ENCODE measurements at places on chromosomes 1 and 21.

GRCh38 chr1:150441121-150441520, 46.1 kb upstream of the TARS2 start:
- DNase-seq: no peak

DNA sequence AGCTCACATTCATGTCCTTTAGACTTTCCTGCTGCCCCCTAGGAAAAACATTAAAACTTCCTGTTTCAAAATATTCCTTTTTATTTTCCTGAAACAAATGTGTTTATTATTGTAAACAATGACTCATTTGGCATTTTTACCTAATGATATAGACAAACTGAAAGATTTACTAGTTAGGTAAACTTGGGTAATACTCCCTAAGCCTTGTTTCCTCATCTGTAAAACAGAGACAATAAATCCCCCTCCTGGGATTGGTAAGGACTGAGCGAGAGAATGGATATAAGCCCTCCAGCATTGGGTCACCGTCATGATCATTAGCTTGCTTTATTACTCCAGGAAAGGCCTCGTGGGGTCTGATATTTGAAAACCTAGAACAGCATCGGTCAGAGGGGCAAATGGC, 59.8 kb downstream of the LPAR3 start:
- no peak for DNase-seq

- no peak for DNase-seq
Observed at GRCh38 chr1:204645666-204646065, 39.9 kb downstream of the LRRN2 start.

DNA sequence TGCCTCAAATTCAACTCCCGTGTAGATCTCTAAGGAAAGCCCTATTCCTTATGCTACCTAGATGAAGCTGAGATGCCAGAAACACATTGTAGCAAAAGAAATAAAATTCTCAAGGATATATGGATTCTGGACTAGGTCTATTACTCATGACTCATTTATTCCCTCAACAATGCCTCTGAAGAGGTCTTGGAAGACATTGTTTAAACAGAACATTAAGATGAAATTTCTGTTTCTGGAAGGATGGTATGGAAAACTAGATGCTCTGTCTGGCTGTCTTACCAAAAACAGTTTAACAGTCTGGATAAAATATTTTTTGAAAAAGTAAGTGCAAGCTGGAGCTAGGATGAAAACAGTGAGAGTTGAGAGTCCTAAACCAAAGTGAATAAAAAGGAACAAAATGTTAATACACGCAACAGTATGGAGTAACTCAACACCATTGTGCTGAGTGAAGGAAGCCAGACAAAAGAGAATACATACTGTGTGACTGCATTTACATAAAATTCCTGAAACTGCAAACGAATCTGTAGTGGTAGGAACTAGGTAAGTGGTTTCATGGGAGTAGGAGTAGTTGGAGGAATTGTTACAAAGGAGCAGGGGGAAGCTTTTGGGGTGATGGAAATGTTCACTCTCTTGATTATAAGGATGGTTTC, 59.3 kb upstream of the GNG12 start:
- DNase-seq: no peak

DNA sequence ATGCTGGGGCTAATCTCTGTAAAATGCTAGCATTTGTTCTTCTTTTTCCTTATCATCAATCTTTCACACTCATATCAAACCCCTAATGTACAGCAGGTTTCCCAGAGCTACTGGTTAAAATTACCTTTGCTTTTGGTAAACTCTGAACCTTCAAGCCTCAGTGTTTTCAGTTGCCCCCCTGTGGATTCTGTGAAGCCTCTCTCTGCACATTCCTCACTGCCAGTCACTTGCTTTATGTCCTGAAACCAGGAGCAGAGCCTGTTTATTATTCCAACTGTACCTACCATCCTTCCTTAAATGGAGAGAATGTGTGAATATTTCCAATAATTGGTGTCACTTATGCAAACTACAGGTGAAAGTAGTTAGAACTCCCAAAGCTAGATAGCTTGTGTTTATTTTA, 134.2 kb downstream of the NEK7 start:
- no peak for DNase-seq

GRCh38 chr1:196302420-196302819, 305.8 kb downstream of the KCNT2 start:
- DNase-seq: no peak

DNA sequence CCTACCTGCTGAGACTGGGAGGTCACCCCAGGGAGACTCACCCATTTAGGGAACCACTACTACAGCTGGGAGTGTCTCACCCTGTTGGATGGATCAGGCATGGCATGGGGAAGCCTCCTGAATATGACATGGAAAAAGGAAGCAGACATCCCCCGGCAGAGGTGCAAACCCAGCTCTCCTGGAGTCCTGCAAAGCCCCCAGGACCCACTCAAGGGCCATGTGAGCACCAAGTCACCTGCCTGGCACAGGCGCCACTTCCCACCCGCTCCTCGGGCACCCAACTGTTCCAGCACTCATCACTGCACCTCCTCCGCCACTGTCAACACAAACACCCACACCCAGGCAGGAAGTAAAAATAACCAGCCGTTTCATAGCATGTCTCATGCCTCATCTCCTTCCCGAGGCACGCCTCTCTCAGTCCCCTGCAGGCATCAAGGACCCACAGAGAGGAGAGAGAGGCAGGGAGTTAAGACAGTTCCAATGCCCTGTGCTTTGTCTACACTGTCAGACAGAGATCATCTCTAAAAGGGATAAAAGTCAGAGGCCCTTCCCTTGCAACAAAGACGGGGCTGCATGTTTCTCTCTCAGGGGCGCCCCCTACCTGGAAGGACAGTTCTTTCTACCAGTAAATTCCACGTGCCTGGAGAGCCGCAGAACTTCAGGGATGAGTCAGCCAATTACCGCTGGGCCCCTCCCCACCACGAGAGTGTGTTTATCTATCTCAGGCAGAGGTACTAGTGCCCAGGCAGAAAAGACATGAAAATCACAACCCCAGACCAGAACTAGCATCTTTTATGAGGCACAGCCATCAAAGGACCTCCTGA, 150.1 kb upstream of the SOD1 start:
- DNase-seq: peak; percentile 36

GRCh38 chr21:42236014-42236413, 17.1 kb downstream of the ABCG1 start:
- DNase-seq: no peak

GRCh38 chr1:40917995-40918711, 56.0 kb upstream of the CITED4 start:
- DNase-seq: no peak

All from activated T-helper 1 cell treated with anti-CD3 and anti-CD28 coated beads, Interleukin-2, amount 50 U/mL, for 16 hours (primary cell).